ENCODE measurements at places on chromosomes 2 and 18.

DNA sequence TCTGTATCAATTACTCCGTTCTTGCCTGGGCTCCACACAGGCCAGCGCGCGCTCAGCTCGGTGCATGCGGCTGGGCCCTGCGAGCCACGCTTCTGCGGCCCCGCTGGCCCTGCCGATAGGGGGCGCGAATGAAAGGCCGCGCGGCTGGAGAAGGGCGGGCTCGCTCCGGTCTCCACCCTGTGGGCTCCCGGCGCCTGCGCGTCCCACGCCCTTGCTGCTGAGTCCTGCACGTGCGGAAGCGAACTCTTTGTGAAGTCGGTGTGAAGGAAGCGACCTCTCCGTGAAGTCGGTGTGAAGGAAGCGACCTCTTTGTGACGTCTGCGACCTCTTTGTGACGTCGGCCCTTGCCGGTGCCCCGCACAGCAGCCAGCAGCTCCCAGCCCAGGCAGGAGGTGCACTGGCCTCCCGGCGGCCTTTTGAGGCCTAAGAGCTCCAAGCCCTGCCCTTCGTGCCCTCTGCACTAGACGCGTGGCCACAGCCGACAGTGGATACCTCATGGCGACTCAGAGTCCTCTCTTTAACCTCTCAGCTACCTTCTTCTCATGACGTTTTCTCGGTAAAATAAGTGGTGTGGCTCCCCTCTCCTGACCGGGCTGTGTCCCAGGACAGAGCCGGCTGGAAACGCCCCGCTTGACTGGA lies 391.9 kb upstream of the RAB6C start:
- DNase-seq, result no peak

GRCh38 chr18:77749089-77749488 lies 499.4 kb downstream of the GALR1 start:
- no peak for DNase-seq

DNA sequence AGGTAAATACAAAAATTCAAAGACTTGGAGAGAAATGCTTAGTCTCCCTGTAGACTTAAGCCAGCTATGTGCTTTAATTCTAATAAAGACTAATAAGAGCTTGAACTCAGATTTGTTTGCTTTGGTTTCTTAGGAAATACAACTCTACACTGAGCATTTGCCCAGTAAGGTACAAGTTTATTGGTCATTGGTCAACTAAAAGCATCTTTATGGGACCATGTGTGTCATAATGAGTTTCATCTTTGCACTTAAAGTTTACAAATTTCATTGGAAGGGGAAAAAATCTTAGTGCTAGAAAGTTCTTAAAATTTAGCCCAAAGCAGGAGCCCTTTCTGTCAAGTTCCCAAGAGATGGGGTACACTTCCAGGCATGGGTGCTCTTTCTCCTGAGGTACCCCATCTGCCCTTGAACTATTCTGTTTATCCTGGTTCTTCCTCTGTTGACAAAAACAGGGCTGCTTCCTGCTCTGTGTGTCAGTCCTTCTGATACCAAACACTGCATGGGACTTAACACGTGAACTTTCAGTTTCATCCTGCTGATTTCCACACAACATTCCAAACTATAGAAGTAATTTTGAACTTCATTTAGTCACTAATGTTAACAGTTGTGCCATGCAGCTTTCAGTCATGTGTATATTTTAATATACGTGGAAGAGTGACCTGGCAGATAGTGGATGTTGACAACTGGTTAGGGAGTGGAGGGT lies 200.2 kb downstream of the TPGS2 start:
- DNase-seq, result peak; percentile 70

DNA sequence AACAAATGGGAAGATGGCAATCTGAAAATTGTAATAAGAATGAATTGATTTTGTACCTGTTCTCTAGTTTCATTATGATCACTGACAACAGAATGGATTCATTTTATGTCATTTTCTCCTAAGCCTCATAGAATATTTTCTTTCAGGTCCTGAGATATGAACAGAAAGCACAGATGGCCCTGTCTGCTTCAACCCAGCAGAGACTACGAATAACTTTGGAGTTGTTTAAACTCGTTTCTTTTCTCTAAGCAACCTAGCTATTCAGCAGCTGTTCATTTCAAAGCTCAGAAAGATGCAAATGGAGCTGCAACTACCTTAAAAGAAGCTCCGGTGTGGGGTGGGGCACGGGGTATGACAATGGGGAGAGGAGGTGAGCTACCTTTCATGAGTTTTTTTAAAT lies 124.9 kb downstream of the ALK start:
- no peak for DNase-seq

DNA sequence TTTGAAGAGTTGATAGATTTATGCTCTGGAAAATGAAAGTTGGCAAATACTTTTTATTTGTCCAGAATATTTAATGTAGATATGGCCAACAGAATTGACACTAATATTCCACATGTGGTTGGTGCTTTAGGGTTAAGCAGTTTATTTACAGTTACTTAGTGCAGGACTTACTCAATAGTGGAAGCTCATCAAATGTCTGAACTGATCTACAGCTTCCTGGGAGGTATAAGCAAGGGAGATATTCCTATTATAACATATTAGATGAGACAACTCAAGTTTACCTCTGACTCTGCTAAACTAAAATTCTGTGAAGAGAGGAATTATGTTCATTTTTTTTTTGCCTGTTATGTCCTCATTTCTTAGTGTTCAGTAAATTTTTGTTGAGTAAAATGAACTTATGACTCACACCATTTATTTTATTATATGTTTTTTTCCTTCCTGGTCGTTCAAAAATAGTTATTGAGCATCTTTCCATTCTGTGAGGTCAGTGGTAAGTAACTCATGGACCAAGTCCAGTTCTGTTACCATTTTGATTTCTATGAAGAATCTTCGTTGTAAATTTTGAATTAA lies 13.6 kb downstream of the ABI2 start:
- DNase-seq, result no peak

DNA sequence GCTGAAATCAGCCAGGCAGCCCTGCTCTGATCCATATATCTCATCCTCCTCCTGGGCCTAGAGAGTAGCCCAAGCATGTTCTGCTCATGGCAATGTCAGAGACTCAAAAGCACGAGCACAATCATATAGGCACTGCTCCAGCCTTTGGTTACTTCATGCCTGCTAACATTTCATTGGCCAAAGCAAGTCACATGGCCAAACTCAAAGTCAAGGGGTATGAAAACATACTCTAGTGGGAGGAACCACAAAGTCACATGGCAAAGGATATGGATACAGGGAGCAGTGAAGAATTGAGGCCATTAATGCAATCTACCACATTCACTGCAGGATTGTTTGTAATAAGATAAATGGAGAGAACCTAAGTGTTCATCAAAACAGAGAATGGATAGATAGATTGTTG lies 87.8 kb upstream of the SPATS2L start:
- DNase-seq, result no peak

- no peak for DNase-seq
Measured at GRCh38 chr2:179449010-179449409, 184.4 kb upstream of the SESTD1 start.

DNA sequence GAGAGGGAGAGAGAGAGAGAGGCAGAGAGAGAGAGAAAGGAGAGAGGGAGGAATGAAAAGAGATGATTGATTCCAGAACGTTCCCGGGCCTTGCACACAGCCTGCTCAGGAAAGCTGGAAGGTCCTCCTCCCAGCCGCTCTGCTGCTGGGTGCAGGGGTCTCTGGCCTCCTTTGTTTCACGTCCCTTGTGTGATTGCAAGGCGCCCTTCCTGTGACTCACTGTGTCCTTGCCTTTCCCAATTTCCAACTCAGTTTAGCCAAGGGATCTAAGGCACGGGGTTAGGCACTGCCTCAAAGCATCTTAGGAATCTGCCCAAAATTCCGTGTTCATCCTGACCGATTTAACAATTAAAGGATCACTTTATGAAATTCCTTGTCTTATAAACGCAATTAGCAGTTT lies 221.2 kb downstream of the KLHL29 start:
- no peak for DNase-seq

DNA sequence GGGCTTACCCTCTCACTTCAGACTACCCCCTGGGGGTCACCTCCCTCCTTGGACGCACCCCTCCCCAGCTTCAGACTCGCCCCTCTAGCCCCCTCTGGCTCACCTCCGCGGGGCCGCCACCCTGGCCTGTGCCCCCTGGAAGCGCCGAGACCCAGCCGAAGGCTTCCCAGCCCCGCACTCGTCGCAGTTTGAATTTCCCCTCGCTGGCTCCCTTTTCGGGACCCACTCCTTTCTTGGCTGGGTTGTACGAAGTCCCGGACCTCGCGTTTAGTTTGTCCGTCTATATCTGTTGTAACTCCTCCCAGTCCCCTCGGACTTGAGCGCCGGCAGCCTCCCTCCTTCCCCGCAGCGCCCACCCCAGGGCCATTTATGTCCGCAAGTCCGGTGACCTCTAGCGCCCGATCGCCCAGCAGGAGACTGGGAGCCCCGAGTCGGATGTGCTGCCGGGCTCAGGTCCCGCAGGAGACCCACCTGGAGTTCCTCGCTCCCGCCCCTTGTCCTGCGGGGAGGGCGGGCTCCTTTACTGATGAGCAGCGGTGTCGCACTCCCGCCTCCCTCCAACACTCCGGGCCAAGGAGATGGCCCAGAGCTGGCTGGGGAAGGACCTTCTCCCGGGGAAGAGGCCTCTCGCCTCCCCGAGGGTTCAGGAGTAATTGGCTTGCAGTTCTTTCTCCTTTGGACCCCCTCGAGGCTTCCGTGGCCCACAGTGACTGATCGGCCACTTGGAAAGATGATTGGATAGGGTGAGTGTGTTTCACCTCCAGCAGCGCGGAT lies 692 bp upstream of the RAX start:
- no peak for DNase-seq

DNA sequence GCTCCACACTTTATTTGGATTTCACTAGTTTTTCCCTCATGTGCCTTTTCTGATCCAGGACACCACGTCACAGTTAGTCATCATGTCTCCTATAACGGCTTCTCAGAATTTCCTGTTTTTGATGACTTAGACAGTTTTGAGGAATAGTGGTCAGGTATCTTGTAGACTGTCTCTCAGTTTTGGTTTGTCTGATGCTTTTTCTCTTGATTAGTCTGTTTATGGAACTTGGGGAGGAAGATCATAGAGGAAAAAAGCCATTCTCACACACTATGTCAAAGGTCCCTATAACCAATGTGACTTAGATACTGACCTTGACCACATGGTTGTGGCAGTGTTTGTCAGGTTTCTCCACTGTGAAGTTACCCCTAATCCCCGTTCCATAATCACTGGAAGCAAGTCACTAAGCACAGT lies 89.0 kb downstream of the RAPH1 start:
- DNase-seq, result no peak

DNA sequence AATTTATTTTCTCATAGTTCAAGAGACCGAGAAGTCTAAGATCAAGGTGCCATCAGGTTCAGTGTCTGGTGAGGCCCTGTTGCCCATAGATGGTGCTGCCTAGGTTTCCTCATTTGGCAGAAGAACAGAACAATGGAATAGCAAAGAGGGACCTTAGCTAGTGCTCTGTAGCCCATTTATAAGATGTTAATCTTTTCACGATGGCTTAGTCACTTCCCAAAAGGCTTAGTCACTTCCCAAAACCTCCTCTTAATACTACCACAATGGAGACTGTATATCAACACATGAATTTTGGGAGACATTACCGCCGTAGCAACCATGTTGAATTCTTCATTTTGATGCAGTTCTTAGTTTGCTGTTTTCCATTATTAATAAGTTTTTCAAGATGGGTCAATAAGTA lies 246.3 kb upstream of the NRP2 start:
- no peak for DNase-seq

- DNase-seq, result no peak
Measured at GRCh38 chr2:74048843-74049519, 64.3 kb downstream of the TET3 start.

- no peak for DNase-seq
Measured at GRCh38 chr2:1366546-1367134, 46.6 kb upstream of the TPO start.

DNA sequence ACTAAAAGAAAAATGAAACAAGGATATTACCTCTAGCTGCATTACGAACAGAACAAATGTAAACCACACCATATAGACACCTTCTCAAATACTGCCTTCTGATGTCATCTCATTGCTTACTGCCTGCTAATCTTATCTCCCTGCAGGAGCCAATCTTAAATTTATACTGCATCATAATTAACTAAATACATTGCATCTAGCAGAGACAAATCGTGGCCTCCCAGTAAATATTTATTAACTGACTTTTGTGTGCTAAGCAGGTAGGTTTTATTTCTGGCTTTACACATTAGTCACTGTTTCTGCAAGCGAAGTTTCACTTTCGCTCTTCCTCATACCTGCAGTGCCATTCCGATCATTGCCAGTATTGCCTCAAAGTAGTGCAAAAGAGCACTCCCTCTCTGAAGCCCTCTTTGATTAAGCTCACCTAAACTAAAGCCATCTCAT lies 67.5 kb downstream of the SPATS2L start:
- no peak for DNase-seq

DNA sequence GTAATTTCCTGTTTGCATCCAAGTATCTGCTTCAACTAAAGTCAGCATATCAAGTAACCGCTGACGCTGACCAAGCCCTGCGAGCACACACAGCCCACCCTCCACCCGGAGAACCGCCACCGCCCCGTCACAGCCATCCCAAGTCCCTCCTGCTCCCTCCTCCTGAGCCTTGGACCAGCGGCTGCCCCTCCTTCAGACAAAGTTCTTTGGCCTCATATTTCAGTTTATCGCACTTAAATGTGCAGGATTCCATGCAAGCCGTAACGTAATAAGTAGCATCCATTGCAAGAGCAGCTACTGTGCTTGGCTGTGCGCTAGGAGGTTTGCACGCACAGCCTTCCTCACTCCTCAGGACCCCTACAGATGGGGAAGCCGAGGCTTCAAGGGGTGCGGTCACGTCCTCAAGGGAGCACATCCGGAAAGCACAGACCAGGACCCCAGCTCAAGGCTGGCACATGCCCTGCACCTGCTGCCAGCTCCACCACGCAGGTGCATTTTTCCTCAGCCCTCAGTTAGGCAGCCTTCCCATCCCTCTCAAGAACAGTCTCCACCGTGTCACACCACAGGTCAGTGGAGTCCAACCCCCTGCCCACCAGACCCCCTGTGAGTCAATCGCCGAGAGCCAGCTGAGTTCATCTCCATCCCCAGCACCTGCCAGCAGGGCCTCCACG lies 17.1 kb downstream of the PXDN start:
- DNase-seq, result no peak

DNA sequence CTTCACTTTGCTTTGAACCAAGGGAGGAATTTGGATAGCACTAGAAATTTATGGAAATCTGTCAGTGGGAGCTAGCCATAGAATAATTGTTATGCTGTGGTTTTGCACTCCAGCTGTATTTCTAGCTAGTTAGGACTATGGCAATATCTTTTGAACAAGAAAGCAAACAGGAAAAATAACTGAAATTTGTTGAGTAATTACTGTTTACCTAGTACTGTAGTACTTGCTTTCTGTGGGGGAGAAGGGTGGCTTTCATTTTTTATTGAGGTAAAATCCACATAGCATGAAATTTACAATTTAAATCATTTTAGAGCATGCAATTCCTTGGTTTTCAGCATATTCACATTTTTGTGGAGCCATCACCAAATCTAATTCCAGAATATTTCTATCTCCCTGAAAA lies 28.4 kb downstream of the MBD5 start:
- DNase-seq, result no peak

GRCh38 chr2:9145109-9145751 lies 61.4 kb upstream of the ASAP2 start:
- peak; percentile 45 for DNase-seq

- no peak for DNase-seq
Measured at GRCh38 chr2:96663829-96664228, 21.3 kb downstream of the FER1L5 start.

- DNase-seq, result no peak
Measured at GRCh38 chr2:70083344-70084156, 3.7 kb upstream of the PCBP1 start.
